ENCODE measurements at places on chromosomes 7 and 10.

DNA sequence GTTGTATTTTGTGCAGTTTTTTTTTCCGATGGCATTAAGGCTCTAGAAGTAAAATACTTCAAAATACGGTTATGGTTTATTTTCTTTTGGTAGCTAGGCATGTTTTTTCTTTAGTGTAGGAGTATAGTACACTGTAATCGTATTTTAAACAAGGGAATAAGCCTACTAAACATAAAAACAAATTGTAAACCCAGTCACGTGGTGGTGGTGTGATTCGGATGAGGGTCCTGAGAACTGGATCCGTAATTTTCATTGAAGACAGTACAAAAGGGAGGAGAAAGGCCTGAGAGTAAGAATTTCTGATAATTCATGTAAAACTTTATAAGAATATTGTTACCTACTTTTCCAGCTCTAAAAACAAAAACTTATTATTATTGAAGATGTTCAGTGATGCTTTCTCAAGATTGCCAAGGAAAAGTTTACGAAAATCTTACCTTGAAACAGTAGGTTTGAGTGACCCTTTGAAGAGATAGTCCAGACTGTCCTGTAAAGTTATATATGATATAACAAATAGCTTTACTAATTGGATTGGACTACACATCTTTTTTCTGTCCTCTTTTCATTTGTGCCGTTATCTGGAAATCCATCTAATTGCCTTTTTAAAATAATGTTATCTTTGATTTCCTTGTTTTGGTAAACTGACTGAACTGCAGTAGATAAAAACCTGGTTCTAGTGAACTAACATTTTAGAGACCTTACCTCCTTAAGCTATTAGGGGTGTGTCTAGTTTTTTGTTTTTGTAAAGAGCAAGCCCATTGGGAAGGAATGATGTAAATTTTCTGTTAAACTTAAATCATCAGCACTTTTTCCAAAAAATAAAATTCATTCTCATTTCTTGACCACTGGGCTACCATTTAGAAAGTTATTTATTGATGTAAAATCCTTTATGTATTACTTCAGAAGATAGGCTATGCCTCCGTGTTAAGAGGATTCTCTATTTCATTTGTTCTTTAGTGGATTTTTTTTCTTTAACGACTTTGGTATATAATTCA, 1.0 kb upstream of the PBLD start:
- no peak for ATAC-seq

- ATAC-seq: no peak
These were observed 103.8 kb upstream of the PARD3 start for GRCh38 chr10:34918776-34919315.

GRCh38 chr7:14351167-14351566, 361.7 kb upstream of the ETV1 start:
- no peak for ATAC-seq

DNA sequence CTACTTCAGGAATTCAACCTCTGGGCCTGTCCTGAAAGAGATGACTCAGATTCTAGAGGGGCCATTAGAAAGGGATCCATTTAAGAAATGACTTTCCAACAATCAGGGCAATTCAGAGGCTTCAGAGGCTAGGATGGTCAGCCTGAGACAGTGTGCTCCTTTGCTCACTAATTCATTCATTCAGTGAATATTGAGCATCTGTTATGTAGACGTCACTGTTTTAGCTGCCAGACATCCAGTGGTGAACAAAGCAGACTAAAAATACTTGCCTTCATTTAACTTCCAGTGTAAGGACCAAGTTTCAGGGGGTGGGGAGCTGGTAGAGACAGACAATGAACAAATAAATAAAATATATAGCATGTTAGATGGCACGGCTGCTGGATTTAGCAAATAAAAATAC, 1.6 kb downstream of the KIAA1217 start:
- no peak for ATAC-seq

- ATAC-seq: no peak
These were observed 265.3 kb upstream of the LRGUK start for GRCh38 chr7:133861876-133862275.

DNA sequence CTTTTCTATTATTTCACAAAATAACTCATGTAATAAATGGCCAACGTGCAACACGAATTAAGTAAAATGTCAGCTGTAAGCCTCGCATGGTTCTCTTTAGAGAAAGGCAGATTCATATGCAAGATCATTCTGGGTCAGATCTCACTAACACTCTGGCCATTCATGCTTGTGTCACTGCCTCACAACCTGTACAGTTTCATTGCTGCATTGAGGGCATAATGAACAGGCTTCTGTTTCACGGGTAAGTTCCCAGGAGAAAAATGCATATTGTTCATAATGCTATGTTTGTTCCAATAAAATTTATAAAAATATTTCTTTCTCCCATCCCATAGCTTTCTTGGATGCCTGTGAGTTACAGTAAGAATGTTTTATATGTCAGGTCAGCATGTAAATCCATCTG, 734.0 kb upstream of the ANKRD30A start:
- no peak for ATAC-seq

DNA sequence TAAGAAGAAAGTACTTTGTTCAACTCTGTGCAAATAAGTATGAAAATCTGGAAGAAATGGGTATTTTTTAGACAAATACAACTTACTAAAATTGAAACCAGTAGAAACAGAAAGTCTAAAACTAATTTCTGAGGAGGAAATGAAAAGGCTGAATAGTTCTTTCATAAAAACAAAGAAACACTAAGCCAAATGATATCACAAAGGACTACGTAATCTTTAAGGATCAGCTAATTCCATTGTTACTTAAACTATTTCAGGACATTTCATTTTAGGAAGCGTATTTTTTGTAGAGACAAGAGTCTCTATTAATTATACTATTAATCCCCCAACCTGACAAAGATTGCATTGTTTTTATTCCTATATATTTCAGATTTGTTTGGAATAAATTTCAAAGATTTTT, 11.2 kb upstream of the CCSER2 start:
- no peak for ATAC-seq

DNA sequence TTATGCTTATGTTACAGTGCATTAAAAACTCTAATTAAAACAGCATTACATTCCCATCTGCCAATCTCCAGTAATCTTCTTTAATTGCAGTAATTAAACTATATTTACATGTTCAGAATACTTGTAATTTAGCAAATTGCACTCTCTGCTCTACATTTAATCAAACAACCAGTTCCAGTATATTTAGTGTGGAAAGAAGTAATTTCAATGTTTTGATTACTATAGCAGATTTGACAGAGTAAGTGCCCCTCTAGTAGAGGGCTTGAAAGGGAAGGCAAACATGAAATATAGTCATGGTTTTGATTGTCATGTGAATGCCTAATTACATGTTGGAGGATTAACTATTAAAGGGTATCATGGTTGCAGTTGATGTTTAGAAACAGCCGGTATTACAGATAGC, 739.7 kb downstream of the AUTS2 start:
- no peak for ATAC-seq
